Gastroesophageal sphincter (tissue), 4 donors: ENCODE measurements at places on chromosomes 12 and 14.

GRCh38 chr14:31124197-31124596 lies 83.4 kb downstream of the HECTD1 start:
- H3K4me1 ChIP-seq, result no peaks in the 10 kb centered on the region
- ATAC-seq, result no peak
- H3K27me3 ChIP-seq, result no peaks in the 10 kb centered on the region
- peaks cover 3% of the 10 kb centered on the region for H3K36me3 ChIP-seq

DNA sequence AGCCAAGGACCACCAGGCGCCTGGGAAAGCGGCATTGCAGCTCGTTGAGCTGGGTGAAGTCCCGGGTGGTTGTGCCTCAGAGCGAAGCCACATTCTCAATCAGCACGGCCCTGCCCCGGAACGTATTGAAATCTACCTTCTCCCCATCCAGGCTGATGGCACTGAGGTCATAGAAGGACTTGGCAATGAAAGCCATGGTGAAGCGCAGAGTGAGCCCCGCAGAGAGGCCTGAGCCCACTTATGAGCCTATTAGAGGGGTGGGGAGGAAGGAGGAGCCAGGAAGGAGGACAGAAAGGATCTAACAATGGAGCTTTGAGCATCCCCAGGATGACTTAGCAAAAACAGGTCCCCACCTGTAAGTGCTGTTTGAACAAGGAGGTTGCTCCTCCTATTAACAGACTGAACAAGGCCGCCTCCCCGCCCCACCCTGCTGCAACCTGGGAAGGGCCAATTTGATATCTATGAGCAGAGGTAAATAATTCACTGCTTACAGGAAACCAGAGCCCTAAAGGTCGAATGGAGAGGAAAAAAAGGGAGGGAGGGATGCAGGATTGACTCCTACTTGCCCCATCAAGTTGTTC lies at the start of gene GPX2:
TSS of gene GPX2 (minus strand) at position 215 of the 581 bp plus-strand sequence. CDS start at position 196, 19 bp downstream.
- H3K36me3 ChIP-seq, result peaks cover 80% of the 10 kb centered on the region
- no peak within 1 kb of the TSS for H3K27ac ChIP-seq
- ATAC-seq, result no peak
- no peaks in the 10 kb centered on the region for H3K27me3 ChIP-seq
- H3K4me1 ChIP-seq, result no peaks in the 10 kb centered on the region

- H3K27ac ChIP-seq, result no peak overlapping the region
- no peaks in the 10 kb centered on the region for H3K27me3 ChIP-seq
- H3K4me1 ChIP-seq, result no peaks in the 10 kb centered on the region
- no peaks in the 10 kb centered on the region for H3K36me3 ChIP-seq
- peak; percentile 70 for ATAC-seq
These were observed 145.3 kb downstream of the SSPN start for GRCh38 chr12:26340649-26341048.

DNA sequence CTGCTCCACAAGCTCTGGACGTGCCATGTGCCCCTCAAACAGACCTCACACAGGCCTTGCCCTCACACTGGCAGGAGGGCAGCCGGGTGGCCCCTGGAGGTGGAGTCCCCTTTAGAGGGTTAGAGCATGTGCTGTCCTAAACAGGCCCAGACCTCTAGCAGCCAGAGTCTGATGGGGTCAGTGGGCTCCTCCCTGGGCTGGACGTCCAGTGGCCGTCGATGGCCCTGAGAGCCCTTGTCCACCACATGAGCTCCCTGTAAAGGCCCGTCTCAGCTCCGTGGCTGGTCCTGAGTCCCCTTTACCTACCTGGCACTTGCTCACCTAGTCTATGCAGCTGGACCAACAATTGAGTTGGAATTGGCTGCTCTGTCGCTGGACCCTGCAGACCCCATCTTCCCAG lies 3.8 kb downstream of the TMEM179 start:
- no peaks in the 10 kb centered on the region for H3K36me3 ChIP-seq
- H3K4me1 ChIP-seq, result peaks cover 14% of the 10 kb centered on the region
- no peak overlapping the region for H3K4me3 ChIP-seq
- H3K27me3 ChIP-seq, result peaks cover 100% of the 10 kb centered on the region

DNA sequence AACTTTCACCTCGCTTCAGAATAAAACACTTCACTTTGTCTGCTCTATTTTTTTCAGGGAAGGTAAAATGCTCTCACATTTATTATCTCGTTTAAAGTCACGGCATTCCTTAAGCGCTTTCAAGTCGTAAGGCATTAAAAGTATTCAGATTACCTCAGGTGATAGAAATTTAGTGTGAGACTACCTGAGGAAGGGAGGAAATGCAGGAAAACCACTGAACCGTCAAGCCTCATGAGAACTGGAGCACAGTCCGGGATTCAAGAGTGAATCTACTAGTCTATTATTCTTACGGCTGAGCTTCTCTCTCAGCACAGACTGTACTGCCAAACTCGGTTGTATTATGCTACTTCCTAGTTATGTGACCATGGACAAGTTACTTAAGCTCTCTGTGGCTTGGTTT lies 8.3 kb upstream of the PPFIBP1 start:
- no peak overlapping the region for H3K4me3 ChIP-seq
- no peaks in the 10 kb centered on the region for H3K36me3 ChIP-seq
- no peak overlapping the region for H3K27ac ChIP-seq
- ATAC-seq, result no peak

DNA sequence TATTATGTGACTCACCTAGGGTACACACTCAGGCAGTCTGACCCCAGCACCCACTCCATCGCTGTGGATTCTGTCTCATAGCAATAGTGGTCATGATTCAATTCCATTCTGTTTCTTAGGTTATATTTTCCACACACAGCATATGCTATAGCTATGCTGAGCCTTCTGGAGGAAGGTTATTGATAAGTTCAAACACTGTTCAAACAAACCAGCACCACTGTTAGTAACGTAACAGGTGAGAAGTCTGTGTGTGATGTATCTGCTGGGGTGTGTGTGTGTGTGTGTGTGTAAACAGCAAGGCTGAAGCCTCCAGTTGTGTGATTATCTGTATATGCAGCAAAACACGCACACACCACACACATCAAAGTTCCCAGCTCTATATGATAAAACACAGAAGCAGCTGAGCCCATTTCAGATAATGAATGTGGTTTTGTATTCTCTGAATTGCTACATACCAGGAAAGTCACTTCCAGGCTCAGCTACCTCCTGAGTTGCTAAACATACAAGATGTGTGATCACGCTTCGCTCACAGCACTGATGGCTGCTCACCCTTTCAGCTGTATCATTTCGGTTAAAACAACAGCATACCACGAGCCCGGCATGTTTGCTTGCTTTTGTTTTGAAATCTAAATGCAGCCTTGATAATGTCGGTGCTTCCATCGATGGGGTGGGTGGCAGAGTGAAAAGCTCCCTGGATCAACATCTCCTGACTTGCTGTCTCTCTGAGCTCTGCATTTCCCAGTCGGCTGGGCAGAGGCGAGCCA lies 6.8 kb upstream of the SYNE3 start:
- no peak overlapping the region for H3K27ac ChIP-seq
- peaks cover 11% of the 10 kb centered on the region for H3K36me3 ChIP-seq
- H3K27me3 ChIP-seq, result no peaks in the 10 kb centered on the region
- H3K4me1 ChIP-seq, result peaks cover 20% of the 10 kb centered on the region
- no peak for ATAC-seq

DNA sequence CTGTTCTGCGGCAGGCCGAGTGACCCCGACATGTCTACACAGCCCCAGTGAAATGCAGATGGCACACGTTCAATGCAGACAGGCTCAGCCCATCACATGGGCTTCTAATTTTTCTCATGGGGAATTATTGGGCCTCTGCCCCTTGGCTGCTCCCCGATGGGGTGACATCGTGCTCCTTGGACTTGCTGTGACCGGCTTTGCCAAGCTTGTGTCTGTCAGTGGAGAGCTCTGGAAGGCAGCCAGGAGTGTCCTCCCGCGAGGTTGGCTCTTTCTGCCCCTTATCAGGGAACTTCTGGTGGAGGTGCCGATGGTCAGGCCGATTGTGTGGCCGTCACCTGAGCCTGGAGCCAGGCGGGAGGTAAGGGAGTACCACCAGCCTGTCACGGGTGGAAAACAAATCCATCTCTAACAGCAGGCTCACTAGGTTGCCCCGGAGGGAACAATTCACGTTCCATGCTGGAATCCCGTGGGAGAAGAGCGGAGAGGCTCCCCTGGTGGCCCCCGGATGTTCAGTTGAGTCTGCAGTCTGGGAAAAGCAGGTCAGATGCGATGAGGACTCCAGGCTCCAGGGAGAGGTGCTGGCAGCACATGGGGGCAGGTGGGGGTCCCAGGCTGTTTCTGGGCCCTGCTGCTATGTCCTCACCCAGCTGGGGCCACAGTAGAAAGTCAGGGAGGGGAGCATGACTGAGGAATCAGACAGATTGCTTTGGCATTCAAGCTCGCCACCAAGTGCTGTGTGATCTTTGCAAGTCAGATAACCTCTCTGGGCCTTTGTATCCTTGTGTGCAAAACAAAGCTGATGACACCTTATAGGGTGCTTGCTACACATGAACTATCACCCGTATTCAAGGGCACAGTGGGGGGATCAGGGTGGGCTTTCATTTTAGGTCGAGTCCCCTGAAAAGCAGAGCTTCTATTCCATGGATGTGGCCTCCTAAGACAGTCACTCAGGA lies 43.2 kb upstream of the EML1 start:
- peak overlapping the region; percentile 6 for H3K4me3 ChIP-seq
- H3K27ac ChIP-seq, result peak overlapping the region; percentile 90
- H3K36me3 ChIP-seq, result no peaks in the 10 kb centered on the region
- ATAC-seq, result no peak
- no peaks in the 10 kb centered on the region for H3K27me3 ChIP-seq

- ATAC-seq, result peak; percentile 6
- H3K4me3 ChIP-seq, result peak overlapping the region; percentile 42
- no peak overlapping the region for H3K27ac ChIP-seq
- no peaks in the 10 kb centered on the region for H3K4me1 ChIP-seq
- H3K27me3 ChIP-seq, result peaks cover 63% of the 10 kb centered on the region
- H3K36me3 ChIP-seq, result peaks cover 27% of the 10 kb centered on the region
These were observed 997 bp downstream of the CYP27B1 start for GRCh38 chr12:57765698-57766463.

DNA sequence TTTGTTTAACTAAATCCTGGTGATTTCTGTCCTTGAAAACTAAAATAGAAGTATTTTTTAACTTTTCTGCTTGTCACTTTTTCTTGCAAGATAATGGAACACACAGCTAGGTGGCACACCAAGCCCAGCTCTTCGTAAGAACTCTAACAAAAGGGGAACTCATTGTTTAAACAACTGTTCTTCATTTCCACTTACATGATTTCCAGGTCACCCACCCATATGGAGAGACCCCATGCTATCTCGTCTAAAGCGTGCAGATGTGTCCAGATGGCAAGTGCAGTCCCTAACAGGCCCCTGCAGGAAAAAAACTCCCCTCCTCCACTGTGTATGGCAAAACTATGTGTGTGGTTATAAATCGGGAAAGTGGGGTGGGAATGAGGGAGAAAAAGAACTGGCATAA lies 43.3 kb upstream of the NT5DC3 start:
- no peak overlapping the region for H3K27ac ChIP-seq
- no peak overlapping the region for H3K4me3 ChIP-seq
- no peaks in the 10 kb centered on the region for H3K4me1 ChIP-seq
- no peaks in the 10 kb centered on the region for H3K27me3 ChIP-seq

GRCh38 chr12:115419145-115419646 lies 735.2 kb upstream of the TBX3 start:
- H3K36me3 ChIP-seq, result no peaks in the 10 kb centered on the region
- H3K4me1 ChIP-seq, result no peaks in the 10 kb centered on the region
- no peak for ATAC-seq
- no peak overlapping the region for H3K4me3 ChIP-seq
- H3K27ac ChIP-seq, result no peak overlapping the region
- H3K27me3 ChIP-seq, result peaks cover 11% of the 10 kb centered on the region

GRCh38 chr12:16407346-16407745 lies 59.9 kb downstream of the MGST1 start:
- H3K4me1 ChIP-seq, result no peaks in the 10 kb centered on the region
- H3K27ac ChIP-seq, result no peak overlapping the region
- ATAC-seq, result no peak

- H3K27ac ChIP-seq, result no peak overlapping the region
- H3K36me3 ChIP-seq, result no peaks in the 10 kb centered on the region
- no peak overlapping the region for H3K4me3 ChIP-seq
- no peaks in the 10 kb centered on the region for H3K27me3 ChIP-seq
These were observed 120.4 kb upstream of the ATF7IP start for GRCh38 chr12:14244876-14245669.

GRCh38 chr12:86148612-86149011 lies 107.6 kb downstream of the MGAT4C start:
- H3K27me3 ChIP-seq, result no peaks in the 10 kb centered on the region
- ATAC-seq, result no peak
- H3K4me1 ChIP-seq, result no peaks in the 10 kb centered on the region

DNA sequence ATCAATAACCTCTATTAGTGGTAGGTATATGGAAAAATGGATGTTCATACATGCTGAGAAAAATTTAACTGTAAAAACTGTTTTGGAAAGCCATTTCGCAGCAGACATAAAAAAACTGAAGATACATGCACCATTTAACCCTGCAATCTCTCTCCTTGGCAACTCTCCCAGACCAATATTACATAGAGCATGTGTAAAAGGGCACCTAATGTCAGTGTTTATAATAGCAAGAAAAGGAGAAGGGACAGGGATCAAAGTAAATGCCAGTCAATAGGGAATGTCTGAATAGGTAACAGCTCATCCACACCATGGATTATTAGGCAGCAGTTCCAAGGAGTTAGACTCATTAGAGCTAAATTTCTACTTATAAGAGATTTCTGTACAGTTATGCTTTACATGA lies 77.2 kb downstream of the BTG1 start:
- no peak overlapping the region for H3K4me3 ChIP-seq
- no peaks in the 10 kb centered on the region for H3K36me3 ChIP-seq
- H3K27me3 ChIP-seq, result no peaks in the 10 kb centered on the region
- peaks cover 26% of the 10 kb centered on the region for H3K4me1 ChIP-seq
- ATAC-seq, result no peak

GRCh38 chr12:113069149-113069548 lies 12.6 kb downstream of the DTX1 start:
- no peak for ATAC-seq
- no peaks in the 10 kb centered on the region for H3K4me1 ChIP-seq
- no peak overlapping the region for H3K4me3 ChIP-seq
- H3K27ac ChIP-seq, result no peak overlapping the region

DNA sequence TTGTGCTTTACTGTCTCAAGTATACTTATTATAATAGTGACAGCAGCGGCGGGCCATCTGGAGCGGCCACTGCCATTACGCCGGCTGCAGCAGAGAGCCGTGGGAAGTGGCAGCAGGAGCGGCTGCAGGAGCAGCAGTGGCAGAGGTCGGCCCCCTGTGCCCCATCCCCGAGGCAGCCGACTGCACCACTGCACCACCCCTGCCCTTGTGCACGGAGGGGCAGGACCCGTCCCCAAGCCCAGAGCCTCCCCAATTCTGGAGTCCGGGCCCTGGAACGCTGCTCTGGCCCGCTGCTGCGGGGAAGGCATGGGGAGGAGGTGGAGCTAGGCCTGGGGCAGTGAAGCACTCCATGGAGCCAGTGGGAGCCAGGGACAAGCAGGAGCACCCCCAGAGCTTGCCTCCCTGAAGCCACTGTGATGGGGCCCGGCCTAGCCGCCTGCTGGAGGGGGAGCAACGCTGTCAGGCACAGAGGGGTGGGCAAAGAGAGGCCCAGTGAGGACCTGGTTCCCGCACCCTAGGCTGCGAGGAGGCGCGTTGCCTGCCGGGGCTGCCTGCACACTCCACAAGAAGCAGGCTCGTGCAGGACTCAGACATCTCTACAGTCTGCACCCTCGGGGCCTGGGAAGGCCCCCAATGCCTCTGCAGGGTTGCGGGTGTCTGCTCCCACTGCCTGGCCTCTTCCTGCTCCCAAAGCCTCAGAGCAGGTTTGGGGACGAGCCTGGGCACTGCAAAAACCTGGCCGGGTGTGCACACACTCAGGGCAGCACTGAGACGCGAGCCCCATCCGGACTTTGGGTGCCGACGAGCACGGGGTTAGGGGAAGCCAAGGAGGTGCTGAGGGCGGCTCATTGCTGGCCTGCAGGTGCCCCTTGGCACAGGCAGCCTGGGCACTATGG lies 74.2 kb upstream of the RASSF8 start:
- H3K27ac ChIP-seq, result no peak overlapping the region
- peak; percentile 25 for ATAC-seq
- H3K4me3 ChIP-seq, result no peak overlapping the region
- no peaks in the 10 kb centered on the region for H3K27me3 ChIP-seq
- no peaks in the 10 kb centered on the region for H3K4me1 ChIP-seq
- H3K36me3 ChIP-seq, result no peaks in the 10 kb centered on the region
